Stimulated activated CD4-positive, alpha-beta T cell treated with anti-CD3 and anti-CD28 coated beads, Interleukin-1b, Interleukin-23, amount 100 ng/mL, for 24 hours (primary cell): ENCODE measurements at places on chromosomes 7 and 10.

DNA sequence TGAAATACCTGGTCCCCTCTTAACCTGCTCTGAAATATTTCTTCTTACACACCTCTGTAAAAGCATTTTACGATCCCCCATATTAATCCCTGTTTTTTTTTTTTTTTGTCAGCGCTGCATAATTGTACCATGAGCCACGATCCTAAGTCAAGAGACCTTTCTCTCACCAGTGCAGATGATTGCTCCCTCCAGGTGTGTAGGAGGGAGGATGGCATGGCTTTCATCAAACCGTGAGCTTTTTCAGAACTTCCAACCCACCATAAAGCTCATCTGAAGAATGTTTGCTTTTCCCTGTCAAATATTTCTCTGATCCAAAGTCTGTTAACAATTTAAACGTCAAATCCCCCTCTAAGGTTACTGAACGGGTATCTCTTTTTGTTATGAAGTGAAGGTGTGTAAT, 28.2 kb upstream of the SEPHS1 start:
- DNase-seq: no peak

GRCh38 chr7:20079080-20079479, 138.1 kb downstream of the MACC1 start:
- DNase-seq: no peak

- DNase-seq: no peak
Measured at GRCh38 chr7:47610506-47611044, 28.7 kb upstream of the TNS3 start.

DNA sequence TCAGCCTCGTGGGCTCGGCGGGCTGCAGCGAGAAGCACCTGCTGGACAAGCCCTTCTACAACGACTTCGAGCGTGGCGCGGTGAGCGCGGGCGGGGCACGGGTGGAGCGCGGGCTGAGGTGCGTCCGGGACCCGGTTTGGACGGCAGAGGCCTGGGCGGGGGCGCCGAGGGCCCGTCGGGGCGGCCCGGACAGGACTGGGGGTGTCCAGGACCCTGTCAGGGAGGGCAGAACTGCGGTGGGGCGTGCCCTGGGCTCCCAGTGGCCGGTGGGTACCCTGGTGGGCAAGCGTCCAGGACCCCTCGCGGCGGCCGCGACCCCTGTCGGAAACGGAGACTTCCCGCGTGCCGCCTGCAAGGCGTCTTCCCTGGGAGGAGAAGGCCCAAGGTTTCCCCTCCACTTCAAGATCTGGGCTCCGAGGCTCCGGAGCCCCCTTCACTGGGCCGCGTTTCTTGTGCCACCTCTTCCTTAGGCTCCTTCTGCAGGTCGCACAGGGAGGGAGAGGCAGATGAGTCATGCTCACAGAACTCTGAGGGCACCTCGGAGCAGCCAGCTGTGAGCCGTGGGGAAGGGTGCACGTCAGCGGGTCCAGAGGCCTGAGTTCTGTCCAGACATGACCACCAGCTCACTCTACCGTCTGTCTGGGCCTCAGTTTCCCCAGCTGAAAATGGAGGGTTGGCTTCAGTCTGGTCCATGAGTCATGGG, 485 bp downstream of the ALOX5 start:
- DNase-seq: no peak

DNA sequence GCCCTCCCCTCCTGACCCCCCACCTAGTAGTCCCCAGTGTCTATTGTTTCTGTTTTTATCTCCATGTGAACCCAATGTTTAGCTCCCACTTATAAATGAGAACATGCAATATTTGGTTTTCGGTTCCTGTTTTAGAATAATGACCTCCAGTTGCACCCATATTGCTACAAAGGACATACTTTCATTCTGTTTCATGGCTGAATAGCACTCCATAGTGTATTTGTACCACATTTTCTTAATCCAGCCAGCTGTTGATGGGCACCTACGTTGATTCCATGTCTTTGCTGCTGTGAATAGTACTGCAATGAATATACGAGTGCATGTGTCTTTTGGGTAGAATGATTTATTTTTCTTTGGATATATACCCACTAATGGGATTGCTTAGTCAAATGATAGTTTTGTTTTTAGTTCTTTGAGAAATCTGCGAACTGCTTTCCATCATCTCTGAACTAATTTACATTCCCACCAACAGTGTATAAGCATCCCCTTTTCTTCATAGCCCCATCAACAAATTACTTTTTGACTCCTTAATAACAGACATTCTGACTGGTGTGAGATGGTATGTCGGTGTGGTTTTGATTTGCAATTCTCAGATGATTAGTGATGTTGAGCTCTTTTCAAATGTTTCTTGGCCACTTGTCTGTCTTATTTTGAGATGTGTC, 128.4 kb upstream of the PHYHIPL start:
- DNase-seq: no peak

DNA sequence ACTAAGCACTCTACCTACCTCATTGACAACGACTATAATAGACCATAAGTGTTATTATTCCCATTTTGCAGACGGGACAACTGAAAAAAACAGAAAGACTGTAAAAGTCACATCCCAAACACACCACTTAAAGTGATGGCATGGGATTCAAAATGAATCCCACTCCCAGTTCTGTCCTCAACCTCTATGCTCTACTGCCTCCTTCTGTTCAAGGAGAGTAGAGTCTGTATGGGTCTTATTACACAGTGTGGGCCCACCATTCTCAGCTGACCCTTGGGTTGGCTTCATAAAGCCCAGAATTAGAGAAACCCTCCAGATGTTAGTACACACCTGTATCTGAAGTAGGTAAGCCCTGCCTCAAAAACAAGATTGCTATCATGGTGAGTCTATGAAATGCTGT, 102.2 kb downstream of the GRM8 start:
- no peak for DNase-seq

DNA sequence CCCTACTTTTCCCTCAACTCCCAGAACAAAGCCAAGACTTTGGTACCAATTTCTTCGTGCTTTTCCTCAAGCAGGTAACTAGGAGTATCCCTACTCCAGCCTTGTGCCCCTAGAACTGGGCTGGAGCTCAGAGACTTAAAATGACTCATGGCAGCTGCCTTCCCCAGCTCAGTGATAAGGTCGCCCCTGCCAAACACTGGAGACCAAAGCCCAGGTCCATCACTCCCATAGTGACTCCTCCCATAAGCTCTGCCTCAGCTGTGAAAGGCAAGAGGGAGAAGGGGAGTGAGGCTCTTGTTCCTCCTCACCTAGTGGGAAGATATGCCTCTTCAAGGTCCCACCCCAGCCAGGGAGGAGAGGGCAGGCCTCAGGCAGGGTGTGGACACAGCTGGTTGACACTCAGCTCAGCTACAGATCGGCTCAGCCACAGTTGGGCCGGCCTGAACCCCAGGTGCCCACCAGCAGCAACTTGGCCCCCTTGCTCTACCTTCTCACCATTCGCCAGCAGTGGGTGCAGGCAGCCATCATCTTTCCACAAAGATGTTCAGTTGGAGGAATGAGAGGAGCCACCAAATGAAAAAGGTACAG, 13.8 kb upstream of the CYREN start:
- DNase-seq: no peak

DNA sequence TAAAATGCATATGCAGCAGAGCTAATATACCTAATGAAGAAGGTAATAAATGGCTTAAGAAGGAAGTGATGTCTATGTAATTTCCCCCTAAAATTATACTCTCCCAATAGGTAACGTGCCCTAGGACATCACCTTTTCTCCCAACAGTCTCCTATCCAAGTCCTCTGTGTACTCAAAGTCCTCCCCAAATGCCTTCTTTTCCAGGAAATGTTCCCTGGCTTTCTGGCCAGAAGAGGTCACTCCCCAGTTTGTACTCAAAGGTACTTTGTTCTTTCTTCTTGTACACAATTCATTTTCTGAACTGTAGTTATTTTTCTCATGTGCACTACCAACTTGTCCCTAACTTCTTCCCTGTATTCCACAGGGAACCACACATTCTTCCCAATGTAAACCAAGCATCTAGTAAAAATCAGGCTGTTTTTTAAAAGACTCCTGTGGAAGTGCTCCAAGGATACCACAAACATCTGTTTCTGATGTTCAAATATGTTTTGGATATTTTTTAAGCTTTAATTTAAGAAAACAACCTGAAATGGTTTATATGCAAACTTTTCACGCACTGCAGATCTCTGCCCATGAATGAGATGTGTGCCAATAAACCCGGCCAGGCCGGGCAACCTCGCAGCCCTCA, 262.3 kb upstream of the KLF14 start:
- no peak for DNase-seq

- no peak for DNase-seq
Measured at GRCh38 chr10:44393834-44394547, 9.1 kb upstream of the CXCL12 start.

GRCh38 chr10:30883116-30883515, 148.5 kb downstream of the ZNF438 start:
- no peak for DNase-seq

DNA sequence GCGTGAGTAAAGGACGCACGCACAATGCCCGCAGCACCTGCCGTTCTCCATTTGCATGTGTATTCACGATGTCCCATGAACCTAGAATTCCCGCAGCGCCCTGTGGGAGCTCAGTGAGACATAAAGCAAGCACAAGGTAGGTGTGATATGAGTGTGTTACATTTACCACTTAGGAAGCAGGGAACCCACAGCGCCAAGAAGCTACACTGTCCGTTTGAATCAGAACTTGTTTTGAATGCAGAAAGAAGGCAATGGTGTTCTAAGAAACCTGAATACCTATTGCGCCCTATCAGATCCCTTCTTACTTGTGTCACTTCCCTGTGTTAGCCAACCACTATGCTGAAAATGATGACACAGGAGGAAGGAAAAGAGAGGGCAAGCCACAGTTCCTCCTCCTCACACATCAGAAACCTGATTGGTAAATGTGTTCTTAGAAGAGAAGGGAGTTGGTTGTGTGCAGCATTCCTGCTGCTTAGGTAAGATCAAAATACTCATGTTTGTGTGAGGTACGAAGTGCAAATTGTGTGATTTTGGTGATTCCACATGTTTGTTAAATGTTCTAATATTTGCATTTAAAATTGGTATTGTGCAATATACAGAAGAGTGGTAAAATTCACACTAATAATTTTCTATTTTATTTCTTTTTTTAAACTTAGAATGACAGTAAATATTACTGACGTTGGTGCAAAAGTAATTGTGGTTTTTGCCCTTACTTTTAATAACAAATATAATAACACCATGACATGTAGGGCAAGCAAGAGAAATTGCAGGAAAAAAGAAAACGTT, 185.4 kb downstream of the SEC23IP start:
- DNase-seq: no peak

- no peak for DNase-seq
Measured at GRCh38 chr7:105742787-105743186, 133.6 kb downstream of the ATXN7L1 start.

DNA sequence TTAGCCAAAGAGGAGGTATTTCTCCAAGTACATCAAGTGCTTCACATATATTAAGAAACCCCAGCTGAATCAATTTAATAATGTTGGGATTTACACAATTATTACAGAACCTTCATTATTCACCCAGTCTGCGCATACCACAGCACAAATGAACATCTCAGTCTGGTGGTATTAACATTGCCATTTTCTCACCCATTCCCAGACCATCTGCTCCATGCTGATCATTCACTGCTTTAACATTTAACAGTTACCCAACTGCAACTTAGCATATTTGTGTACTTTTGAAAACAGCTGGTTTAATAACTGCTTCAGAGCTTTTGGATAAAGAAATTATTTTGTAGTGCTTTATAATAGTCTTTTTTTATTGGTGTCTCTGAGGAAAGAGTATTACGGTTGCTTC, 1072.1 kb downstream of the NXPH1 start:
- DNase-seq: no peak

- DNase-seq: peak; percentile 57
Measured at GRCh38 chr10:13347500-13348156, 465 bp downstream of the SEPHS1 start.

GRCh38 chr10:24360282-24361127, 151.6 kb downstream of the KIAA1217 start:
- peak; percentile 21 for DNase-seq

GRCh38 chr10:81655986-81656385, 219.0 kb upstream of the NRG3 start:
- DNase-seq: no peak

- no peak for DNase-seq
Measured at GRCh38 chr10:60367431-60367830, 22.2 kb downstream of the ANK3 start.

DNA sequence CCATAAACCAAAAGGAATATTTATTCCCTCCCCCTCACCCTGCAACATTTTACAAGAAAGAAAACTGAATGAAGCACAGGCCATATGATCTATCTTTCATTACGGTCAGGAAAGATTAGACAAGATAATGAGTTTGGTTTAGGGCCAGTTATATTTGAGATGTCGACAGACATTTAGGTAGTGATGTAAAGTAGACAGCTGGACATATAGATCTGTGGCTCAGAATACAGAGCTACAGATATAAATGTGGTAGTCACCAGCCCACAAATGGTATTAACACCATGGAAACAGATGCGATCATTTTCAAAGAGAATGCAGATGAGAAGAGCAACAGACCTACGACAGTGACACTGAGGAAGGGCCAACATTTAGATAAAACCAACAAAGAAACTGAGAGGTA, 142.5 kb downstream of the SRPK2 start:
- DNase-seq: no peak

GRCh38 chr7:132932296-132933071, 149.4 kb downstream of the CHCHD3 start:
- no peak for DNase-seq

DNA sequence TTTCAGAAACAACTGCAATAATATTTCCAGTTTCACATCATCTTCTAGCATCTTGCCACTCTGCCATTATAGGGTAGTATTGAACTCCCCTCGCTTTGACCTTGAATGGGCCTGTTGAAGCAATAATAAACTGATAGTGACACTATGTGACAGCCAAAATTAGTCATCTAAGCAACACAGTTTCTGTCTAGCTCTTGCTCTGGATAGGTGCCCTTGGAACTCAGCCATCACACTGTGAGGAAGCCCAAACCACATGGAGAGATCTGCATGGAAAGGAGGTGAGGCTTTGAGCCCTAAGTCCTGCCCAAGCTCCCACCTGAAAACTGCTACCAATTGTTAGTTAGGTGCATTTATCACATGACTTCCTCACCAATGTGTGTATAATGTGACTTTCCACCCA, 18.1 kb upstream of the KCND2 start:
- DNase-seq: no peak

GRCh38 chr10:54559498-54559897, 241.5 kb downstream of the PCDH15 start:
- DNase-seq: no peak

DNA sequence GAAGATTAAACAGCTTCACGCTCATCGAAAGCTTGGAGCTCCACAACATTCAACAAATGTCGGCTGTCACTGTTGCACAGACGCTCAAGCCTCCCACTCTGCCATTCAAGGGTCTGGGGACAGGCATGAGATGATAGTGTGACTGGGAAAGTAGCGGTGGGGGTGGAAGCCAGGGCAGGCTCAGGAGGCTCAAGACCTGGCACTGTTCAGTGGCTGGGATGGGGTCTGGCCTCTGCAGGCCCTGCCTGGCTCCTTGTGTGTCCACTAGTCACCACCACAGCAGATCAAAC, 13.5 kb upstream of the GTPBP4 start:
- DNase-seq: no peak

DNA sequence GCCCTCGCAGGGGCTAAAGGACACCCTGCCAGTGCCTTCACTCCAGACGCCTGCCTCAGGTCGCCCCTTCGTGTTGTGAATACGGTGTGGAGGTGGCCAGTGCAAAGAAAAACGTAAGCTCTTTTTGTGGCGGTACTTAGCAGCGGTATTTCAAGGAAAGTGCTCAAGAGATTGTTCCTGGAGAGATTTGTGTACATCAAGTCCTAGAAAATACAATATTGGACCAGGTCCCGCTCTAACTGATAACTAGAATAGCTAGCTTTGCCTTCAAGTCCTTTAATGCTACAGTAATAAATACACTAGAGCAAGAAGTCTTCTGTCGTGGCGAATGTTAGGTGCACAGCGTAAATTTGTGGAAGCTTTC, 689 bp downstream of the PLCE1 start:
- DNase-seq: no peak

- no peak for DNase-seq
Measured at GRCh38 chr7:77566421-77566820, 29.3 kb downstream of the PTPN12 start.
